ENCODE measurements at places on chromosomes 2 and 18.

DNA sequence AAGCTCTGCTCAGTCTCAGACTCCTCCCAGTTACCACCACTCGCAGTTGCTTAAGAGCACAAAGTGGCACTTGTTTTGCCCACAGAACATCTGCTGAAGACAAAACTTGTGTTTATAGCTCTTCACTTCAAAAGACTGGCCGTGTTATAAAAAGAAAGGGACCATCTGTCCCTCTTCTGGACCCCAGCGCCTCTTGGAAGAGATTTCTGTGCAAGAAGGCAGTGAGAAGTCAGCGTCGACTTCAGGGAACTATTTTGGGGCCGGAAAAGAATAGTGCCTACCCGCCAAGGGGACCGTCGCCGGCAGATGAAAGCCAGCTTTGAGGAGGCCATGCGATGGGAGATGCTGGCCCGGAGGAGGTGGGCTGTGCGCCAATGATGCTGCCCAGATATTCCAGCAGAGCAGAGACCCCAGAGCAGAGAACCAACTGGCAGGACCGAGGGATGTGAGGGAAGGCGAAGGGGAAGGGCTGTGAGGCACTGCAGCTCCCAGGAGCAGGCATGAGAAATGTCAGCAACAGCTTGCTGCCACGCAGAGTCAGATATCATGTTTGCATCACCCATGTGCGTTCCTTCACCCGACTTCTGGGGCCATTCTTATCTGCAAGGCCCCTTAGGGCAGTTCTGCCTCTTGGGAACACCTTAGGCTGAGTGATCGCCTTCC, 270.9 kb downstream of the ATAD2B start:
- no peak for DNase-seq

DNA sequence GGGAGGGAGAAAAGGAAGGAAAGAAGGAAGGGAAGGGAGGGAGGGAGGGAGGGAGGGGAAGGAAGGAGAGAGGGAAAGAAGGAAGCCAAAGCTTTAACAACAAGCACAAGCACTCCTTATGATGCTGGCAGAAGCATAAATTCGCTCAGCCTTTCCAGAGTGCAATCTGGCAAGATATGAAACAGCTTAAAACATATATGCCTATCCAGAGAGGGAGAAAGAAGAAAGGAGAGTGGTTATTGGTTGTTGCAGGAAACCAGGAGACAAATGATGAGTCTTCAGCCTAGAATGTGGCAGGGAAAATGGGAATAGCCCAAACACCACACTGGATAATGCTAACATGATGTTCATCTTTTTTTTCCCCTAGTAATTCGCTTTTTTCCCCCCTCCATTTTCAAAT, 64.0 kb downstream of the STPG4 start:
- no peak for DNase-seq

DNA sequence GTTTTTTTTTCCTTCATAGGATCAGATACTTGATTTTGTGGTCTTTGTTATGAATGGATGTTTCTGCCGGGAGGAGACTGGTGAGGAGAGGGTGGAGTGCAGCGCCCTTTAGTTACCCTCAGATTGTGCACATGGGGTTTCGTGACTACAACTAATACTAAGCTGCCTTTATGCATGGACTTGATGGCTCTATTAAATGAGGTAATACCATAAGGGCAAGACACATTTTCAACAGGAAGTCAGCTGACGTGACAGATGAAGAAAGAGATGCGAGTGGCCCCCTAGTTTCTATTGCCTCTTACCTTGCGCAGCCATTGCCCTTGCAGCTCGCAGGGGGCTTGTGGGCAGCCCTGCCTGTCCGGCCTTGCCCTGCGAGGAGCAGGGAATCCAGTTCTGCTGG, 24.4 kb downstream of the ZNF407 start:
- DNase-seq, result no peak

GRCh38 chr18:43847164-43848091, 570.1 kb upstream of the SYT4 start:
- DNase-seq, result no peak

- DNase-seq, result no peak
Measured at GRCh38 chr18:69528435-69528834, 127.7 kb downstream of the DOK6 start.

GRCh38 chr2:64842030-64842429, 147.2 kb upstream of the SLC1A4 start:
- DNase-seq, result no peak

DNA sequence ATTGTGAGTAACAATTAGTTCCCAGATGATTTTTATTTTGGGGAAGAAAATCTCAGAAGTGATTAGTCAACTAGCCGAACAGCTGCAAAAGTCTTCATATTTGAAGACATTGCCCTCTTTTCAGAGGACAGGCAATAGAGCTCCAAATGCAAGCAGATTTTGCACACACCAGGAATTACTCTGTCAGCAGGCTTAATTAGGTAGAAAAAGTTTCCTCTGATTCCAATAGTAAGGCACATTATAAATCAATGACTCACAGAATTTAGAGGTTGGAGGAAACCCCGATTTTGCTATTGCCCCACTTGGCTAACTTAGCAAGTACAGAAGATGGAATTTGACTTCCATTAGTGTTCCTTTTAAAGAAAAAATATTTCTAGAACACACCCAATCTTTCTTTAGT, 30.7 kb upstream of the SCN1A start:
- no peak for DNase-seq

- DNase-seq, result no peak
Measured at GRCh38 chr2:226125176-226125883, 674.3 kb downstream of the IRS1 start.

DNA sequence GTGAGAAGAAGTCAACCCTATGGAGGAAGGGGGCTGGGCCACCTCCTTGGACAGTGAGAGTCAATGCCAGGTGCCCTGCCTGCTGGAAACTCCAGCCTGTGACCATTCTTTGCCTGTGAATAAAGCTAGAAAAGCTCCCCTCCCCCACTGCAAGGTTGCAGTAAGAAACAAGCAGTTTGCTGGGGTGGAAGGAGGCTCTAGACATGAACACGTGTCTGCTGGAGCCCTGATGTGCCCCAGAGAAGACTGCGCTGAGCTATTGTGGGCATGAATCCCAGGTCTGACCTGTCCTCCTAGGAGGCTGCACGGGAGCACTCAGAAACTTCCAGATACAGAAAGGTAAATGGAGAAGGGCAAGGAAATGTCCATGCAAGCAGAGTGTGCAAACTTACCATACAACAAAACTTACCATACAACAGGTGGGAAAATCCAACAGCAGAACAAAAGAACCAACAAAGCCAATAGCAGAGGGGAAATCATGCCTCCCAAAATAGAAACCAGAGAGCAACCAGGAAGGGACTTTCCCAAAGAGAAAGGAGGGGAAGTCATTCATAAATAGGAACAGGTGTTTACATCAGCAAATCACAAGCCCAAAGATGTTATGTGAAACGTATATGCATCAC, 278.7 kb downstream of the BCL2 start:
- no peak for DNase-seq

GRCh38 chr2:149800624-149801542, 213.3 kb upstream of the MMADHC start:
- DNase-seq, result no peak

DNA sequence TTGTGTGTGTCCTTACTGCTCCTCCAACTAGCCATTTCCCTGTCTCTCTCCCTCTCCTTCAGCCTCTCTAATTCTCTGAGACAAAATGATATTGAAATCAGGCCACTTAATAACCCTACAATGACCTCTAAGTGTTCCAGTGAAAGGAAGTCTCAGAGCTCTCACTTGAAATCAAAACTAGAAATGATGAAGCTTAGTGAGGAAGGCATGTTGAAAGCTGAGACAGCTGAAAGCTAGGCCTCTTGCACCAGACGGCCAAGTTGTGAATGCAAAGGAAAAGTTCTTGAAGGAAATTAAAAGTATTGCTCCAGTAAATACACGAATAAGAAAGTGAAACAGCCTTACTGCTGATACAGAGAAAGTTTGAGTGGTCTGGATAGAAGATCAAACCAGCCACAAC, 72.9 kb downstream of the PRKCE start:
- no peak for DNase-seq

- DNase-seq, result no peak
Measured at GRCh38 chr2:26300234-26300925, 45.6 kb upstream of the SELENOI start.

- DNase-seq, result no peak
Measured at GRCh38 chr18:56221195-56222065, 417.0 kb downstream of the TXNL1 start.

DNA sequence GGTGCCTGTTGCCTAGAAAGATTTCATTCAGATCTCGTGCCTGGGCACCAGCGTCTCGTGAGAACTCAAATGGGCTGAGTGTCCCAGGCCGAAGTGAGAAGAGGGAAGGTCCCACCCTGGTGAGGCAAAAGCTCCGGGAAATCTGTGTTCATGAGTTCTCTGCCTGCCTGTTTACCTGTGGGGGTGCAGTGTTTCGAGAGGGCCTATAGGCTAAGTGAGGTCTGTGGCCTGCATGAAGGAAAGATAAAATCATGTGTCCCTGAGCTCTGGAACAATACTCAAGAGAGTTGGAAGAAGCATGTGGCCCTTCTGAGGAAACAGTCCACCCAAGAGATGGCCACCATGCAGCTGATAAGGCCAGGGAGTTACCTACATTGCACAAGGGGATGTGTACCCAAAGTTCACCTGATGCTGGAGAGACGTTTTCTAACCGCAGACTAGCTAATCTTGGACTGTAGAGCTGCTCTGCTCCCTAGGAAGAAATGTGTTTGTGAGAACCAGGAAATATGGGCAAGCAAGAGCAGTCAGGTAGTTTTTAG, 63.5 kb upstream of the ST3GAL5 start:
- DNase-seq, result no peak

- no peak for DNase-seq
Measured at GRCh38 chr2:177270531-177270930, 6.0 kb upstream of the NFE2L2 start.

GRCh38 chr2:83079007-83079406, 1380.1 kb downstream of the SUCLG1 start:
- no peak for DNase-seq

DNA sequence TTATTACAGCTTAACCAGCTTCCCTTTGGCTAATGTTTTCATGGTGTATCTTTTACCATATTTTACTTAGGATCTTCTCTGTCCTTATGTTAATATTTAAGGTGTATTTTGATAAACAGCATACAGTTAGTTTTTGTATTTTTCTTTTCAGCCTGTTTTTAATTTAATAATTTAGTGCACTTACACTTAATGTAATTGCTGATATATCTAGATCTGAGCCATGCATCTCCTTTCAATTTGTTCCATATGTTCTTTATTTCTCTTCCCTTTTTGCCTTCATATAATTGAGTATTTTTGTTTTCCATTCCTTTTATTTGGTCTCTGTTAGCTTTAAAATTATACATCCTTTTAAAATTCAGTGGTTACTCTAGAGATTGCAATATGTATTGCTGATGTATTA, 78.8 kb downstream of the SMC6 start:
- no peak for DNase-seq

- DNase-seq, result peak; percentile 30
Measured at GRCh38 chr2:171409436-171409971, 24.3 kb downstream of the METTL8 start.

DNA sequence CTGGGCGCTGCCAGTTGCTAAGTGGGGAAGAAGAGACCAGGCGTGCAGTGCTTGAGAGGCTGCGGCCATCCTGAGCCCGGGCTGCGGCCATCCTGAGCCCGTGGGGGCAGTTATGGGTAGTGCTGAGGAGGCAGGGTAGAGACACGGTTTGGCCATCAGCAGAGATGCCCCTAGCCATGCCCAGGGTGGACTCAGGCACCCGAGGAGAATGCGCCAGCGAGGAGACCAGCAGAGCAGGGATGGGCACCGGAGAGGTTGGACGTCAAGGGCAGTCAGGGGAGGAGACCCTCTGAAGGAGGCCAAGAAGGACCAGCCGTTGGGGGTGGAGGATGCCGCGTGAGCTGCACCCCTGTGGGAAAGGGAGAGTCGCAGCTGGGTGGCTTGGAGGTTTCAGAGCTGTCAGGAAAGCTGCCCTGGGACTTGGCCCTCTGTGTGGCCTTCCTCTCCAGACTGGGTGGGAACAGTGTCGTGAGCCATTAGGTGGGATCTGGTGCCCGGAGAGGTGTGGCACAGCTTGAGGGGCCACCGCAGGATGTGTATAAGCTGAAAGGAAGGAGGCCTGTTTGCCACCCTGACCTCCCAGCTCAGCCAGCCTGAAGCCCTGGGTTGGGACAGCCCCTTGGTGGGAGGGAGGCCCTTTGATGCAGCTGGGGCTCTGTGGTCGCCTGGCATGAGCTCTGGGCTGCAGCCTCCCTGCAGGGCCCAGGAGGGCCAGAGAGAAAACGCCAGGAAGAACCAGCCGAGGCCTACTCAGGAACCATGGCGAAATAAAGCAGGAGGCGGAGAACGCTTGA, 56.0 kb downstream of the SH3BP4 start:
- no peak for DNase-seq

- DNase-seq, result no peak
Measured at GRCh38 chr2:235328991-235329390, 164.9 kb upstream of the AGAP1 start.
